ENCODE measurements at places on chromosomes 5 and 9.

DNA sequence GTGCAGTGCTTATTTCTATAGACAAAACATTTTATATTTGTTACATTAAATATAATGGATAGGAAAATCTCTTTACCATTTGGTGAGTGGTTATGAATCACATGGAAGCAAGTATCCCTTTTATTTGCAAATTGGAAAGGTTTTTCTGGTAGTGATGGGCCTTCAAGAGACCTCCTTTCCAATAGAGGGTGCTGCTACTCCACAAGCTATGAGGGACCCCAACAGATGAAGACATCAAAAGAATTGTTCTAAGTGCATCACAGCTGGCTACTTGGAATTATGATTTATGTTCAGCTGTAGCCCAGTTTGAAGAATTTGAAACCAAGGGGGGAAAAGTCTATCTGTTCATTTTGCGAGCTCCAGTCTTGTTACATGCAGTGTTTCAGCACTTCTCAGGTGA lies 493.7 kb upstream of the SGCD start:
- no peak for DNase-seq

DNA sequence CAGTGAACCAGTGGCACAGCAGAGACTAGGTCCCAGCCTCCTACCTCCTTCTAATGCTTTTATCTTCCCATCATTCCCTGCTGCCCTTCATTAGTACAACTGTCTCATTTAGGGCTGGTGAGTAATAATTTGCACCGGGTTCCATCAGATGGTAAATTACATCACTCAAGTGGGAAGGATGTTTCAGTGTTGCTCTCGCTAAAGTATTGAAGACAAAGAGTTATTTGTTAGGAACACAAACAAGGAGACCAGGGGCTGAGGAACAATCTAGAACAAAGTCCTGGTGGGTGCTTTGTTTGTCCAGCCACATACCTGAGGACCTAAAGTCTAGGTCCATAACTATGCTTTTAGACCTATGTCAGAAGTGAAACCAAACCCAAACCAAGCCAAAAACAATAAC lies 52.4 kb downstream of the SEC61B start:
- DNase-seq, result no peak

- no peak for DNase-seq
These were observed 6.5 kb downstream of the EGFL7 start for GRCh38 chr9:136668983-136669790.

DNA sequence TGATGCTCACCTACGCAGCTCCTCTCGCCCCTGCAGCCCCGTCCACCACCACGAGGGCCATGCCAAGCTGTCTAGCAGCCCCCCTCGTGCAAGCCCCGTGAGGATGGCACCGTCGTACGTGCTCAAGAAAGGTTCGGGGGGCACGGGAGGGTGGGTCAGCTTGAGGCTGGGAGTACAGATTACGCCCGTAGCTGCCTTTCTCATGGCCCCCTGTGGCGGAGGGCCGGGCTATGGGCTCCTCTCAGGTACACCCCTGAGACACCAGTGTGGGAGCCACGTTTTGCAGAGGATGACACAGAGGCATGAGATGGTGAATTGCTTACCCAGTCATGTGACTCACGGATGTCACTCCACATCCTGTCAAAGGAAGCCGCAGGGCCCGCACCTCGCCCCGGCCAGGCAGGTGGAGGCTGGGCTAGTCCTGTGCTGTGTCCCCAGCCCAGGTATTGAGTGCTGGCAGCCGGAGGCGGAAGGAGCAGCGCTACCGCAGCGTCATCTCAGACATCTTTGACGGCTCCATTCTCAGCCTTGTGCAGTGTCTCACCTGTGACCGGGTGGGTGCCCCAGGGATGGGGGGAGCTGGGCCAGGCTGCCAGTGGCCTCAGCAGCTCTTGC lies 33.7 kb downstream of the USP20 start:
- DNase-seq, result no peak

GRCh38 chr5:11510889-11511288 lies 393.4 kb downstream of the CTNND2 start:
- no peak for DNase-seq

- DNase-seq, result no peak
These were observed 60.6 kb upstream of the ADRA1B start for GRCh38 chr5:159855476-159856191.

- no peak for DNase-seq
These were observed 7.2 kb upstream of the POU4F3 start for GRCh38 chr5:146331423-146331822.
